IPS DF 6.9 (cell line): ENCODE measurements at places on chromosomes 7 and 10.

GRCh38 chr7:132941428-132941827 lies 140.5 kb downstream of the CHCHD3 start:
- no peak for DNase-seq

- no peak for DNase-seq
These were observed 25.7 kb upstream of the FAM180A start for GRCh38 chr7:135774284-135774683.

- no peak for DNase-seq
These were observed 178.8 kb downstream of the CUX1 start for GRCh38 chr7:101996131-101996691.

- no peak for DNase-seq
These were observed 72.8 kb downstream of the GNA12 start for GRCh38 chr7:2771274-2771731.

DNA sequence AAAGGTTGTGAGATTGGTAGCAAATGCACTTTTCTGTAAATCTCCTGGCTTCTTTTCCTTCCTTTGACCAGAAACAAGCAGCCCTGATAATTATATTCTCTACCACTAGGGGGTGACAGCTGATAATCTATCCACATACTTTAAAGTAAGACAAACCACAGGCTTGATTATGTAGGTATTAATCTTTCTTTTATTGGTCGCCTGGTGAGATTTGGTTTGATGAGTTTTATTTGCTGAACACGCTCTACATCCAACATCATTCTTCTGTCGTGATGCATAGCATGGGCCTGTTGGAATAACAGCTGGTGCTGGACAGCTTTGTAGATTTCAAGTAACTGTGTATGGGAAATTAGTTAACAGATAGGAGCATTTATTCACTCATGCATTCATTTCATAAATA lies 63.5 kb downstream of the ZNF365 start:
- DNase-seq = no peak

DNA sequence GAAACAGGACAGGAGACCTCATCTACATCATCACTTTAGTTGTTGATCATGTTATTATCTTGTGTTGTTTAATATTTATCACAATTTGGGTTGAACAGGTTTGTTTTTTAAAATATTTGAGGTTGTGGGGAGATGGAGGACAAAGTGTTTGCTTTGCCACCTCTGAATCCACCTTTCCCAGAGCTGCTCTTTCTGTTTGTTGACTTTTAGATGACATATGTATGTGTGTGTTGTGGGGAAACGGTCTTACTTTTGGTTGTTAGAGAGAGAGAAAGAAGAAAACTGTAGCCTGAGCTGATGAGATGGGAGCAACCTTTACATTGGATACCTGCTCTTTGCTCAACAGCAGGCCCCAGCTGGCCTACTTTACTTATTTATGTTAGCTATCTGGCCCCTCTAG lies 19.0 kb upstream of the SLC16A12 start:
- DNase-seq = no peak

GRCh38 chr10:102578782-102579181 lies 65.5 kb upstream of the TRIM8 start:
- DNase-seq = no peak

DNA sequence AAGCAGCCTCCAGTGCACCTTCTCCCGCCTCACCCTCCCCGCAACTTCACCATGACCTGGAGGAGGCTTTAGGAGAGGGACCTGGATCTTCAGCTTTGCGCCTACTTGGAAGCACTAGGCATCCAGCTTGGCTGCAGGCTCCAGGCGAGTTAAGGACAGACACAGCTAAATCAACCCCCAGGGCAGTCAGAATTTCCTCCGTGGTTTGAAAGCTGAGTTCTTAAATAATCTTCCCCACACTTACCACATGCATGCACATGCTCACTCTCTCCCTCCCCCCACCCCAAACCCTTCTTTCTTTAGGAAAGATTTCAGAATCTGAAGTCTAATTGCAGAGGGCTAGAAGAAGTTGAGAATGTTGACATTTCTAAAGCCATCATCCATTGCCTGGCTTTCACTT lies 36.7 kb upstream of the LRRC4 start:
- no peak for DNase-seq

- no peak for DNase-seq
These were observed 8.3 kb upstream of the SLC25A13 start for GRCh38 chr7:96330193-96330592.

- DNase-seq = no peak
These were observed 42.5 kb downstream of the C7orf25 start for GRCh38 chr7:42869131-42870020.

GRCh38 chr7:26105236-26105635 lies 46.8 kb upstream of the NFE2L3 start:
- no peak for DNase-seq

DNA sequence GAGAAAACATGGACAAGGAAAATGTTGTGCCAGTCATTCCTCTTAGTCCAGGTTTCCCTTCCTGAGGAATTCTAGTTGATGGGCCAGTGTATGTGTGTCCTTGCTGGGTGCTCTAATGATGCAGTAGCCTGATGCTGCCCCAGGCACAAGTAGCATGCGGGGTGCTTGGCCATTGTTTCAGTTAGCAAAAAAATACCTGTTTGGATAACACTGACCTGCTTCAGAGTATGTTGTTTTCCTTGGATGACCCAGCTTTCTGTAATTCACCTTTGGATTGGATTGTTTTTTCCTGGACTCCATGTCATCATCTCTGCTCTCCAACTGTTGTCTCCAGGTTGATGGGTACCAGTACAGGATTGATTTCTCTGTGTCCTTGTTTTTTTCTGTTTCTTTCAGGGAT lies 169.2 kb downstream of the SND1 start:
- no peak for DNase-seq

DNA sequence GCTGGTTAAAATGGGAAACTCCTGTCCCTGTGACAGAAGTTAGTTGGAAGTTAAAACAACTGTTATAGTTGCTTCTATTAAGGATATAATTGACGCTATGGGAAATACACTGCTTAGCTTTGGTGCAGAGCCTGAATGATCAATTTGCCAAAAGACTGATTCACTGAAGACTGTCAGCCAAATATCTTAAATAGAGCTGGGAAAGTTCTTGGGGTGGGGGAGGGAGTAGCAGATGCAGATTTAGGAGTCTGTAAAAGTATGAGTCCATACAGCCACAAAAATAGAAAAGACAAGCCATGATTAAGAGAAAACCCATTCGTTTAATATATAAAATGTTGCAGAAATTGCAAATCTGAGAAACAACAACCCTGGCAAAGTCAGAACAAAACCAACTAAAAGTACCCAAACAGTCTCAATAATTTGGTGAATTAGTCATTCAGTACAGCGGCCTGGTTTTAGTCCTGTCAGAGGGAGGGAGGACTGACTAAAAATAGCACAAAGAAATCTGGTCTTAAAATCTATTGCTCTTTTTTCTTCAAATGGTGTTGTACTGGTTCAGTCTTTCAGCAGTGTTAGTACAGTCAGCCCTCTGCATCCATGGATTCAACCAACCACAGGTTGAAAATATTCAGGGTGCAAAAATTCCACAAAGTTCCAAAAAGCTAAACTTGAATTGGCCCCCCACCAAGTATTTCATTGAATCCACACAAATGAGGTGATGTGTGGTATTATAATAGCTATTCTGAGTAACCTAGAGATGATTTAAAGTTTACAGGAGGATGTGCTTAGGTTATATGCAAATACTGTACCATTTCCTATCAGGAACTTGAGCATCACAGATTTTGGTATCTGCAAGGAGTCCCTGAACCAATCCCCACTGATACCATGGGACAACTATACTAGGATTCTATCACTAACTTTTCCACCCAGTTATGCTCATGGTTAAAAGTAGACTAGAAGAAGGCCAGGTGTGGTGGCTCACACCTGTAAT lies 30.0 kb downstream of the STK17A start:
- DNase-seq = no peak

- DNase-seq = no peak
These were observed 144.5 kb downstream of the FRMD4A start for GRCh38 chr10:14186245-14186644.

DNA sequence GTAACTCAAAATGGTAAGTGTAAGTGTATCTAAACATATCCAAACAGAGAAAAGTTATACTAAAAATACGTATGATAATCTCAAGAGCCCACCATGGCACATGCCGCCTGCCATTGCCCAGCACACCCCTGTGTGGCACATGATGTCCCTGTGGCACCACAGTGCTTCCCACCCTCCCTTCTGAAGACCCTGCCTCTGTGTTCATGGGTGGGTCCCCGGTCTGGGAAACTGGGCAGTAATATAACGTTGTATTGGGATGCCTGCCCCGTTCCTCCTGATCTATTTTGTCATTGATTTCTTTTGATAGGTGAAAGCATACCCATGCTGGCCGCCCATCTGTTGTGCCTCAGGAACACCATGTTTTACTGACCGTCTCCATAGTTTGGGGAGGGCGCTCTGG lies 296.8 kb upstream of the SHH start:
- no peak for DNase-seq

- no peak for DNase-seq
These were observed 227.4 kb downstream of the TCERG1L start for GRCh38 chr10:131083915-131084790.

DNA sequence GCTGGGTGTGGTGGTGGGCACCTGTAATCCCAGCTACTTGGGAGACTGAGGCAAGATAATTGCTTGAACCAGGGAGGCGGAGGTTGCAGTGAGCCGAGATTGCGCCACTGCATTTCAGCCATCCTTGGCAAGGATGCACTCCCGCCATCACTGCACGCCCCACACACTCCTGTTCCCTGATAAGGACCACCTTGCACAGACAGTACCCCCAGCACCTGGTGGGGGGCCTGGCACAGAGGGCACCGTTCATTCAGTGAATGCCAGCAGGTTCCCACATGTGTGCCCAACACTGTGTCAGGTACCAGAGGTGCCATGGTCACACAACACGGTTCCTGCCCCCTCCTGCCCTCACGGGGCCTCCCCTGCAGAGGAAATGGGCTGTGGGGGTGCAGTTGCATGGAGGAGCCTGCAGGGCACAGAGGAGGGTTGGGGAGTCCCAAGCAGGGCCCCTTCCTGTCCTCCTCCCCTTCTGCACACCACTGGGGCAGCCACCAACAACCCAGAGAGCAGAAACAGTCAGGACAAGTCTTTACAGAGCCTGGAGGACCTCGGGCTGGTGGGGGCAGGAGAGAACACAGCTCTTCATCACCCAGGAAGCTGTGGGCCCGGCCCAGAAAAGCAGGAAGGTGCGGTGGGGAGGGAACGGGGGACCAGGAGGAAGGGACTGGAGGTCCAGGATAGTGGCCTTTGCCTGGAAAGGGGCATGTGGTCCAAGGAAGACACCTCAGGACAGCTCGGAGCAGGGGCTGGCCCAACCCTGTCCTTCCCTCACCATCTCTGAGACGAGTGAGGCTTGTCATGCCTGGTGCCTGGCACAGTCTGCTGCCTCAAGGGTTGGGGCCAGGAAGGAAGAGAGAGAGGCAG lies 7.1 kb downstream of the CRYGN start:
- no peak for DNase-seq

GRCh38 chr7:37491919-37492694 lies 43.4 kb upstream of the ELMO1 start:
- DNase-seq = peak; percentile 80

GRCh38 chr7:129831424-129832058 lies 121.2 kb downstream of the UBE2H start:
- DNase-seq = no peak

- DNase-seq = no peak
These were observed 119.0 kb upstream of the SORCS3 start for GRCh38 chr10:104521901-104522694.

- no peak for DNase-seq
These were observed 188.4 kb downstream of the PPP1R3A start for GRCh38 chr7:113730309-113730955.

- DNase-seq = no peak
These were observed 264.7 kb upstream of the TEX47 start for GRCh38 chr7:89060234-89060633.

DNA sequence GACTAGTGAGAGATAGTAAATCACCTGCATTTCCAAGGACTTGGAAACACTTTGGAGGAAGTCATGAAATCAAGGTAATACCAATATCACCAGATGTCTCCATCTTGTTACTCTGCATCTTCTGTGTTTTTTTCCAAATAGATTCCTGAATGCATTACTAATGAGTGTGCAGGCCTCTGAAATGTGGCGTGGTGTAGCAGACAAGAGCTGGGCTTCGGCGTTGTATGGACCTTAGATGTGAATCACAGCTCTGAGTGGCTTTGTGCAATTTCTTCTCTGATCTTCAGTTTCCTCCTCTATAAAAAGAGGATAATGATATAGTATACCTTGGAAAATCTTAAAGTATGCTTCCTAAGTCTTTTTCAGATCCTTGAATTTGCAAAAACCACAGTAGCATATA lies 9.6 kb upstream of the MYPN start:
- no peak for DNase-seq

DNA sequence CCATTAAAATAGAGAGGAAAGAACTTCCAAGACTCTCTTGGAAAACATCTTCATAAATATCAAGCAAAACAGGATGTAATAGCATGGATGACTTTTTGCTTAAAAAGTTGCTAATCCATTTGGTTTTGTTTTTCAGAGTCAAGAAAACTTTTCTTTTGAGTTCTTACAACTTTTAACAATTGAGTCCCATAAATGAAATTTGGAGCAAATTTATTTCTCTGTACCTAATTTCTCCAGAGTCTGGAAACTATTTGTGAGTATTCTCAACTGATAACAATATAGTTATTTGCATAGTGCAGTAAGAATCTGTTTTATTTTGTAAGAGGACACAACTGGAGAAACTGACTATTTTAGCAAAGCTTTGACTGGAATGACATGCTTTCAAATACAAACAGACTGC lies 606.3 kb upstream of the IGFBP3 start:
- DNase-seq = no peak

DNA sequence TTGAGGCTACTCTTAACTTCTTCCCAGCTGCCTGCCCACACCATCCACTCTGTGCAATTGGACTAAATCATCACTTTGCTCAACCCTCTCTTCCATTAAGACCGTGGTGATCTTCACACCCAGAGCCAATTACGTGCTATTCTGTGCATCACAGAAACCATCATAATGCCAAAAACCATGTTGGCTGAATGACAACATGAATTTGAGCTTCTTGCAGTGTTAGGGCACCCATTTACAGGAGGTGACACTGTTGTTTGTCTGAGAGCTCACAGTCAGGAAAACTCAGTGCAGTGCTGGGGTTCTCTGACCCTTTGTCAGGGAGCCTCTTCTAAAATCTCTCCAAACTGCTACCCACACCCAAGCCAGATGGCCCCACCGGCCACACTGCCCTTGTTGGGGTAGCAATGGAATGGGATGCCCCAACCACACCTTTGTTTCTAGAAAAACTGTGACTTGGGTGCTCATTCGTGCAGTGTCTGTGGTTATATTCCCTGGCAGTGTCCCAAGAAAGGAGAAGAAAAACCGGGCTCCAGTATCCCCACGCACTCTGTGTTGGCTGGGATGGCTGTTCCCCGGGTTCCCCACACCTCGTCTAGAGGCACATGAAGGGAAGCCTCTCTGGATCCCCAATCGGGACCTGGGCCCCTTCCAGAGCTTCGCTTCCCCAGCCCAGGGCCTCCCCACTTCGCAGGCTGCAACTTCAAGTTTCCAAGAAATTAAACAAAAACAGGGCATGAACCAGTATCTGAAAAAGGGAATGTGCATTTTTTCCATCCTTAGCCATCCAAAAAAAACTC lies 2.0 kb upstream of the TNS3 start:
- DNase-seq = no peak
